Stimulated activated CD4-positive, alpha-beta T cell treated with anti-CD3 and anti-CD28 coated beads, Interleukin-4, amount 100 ng/mL, for 4 hours (primary cell): ENCODE measurements at places on chromosomes 12 and 14.

- no peak for DNase-seq
Observed at GRCh38 chr12:43761500-43761899, 2.7 kb downstream of the IRAK4 start.

DNA sequence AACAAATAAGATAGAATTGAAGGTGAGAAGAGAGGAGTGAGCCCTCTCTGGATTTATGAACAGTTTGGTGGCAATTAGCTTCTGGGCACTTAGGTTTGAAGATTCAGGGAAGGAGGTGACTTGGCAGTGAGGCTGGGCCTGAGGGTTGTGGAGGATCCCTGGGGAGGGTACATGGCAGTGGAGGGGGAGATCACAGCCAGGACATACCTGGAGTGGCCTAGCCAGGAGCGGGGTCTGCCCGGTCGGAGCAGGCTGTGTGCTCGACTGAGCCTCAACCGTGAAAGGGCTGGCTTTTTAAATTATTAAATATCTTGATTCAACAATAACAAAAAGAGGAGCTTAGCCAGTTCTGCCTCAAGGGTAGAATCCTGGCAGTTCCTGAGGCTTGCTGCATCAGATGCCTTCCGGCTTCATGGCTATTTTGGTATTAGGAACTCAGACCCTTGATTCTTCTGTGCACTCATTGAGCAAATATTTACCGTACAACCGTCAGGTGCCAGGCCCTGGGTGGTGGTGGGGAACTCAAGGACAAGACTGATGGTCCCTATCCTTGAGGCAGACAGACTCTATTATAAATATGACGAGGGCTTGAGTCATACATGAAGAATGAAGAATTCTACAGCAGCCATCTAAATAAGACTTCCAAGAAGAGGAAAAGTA lies 73.4 kb downstream of the SPTB start:
- no peak for DNase-seq

GRCh38 chr14:34794941-34795340 lies 80.2 kb downstream of the BAZ1A start:
- no peak for DNase-seq

GRCh38 chr12:116153983-116154382 lies 123.5 kb downstream of the MED13L start:
- DNase-seq = no peak

DNA sequence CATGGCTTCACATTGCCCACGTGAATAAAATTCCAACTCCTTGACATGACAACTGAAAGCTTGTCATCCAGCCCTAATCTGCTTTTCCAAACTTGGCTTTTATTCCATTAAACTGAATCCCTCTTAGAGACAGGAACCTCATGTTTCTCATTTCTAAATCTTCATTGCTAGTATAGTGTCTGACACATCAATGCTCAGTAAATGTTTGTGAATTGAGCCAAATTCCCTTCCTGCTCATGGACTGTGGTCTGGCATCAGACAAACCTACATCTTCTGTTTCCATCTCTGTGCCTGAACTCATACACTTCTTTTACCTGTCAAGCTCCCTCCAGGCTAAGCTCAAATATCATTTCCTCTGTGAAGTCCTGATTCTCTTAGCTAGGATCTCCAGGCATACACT lies 4.3 kb upstream of the FKBP11 start:
- DNase-seq = no peak

- no peak for DNase-seq
Observed at GRCh38 chr12:88855301-88855700, 275.0 kb upstream of the KITLG start.

- DNase-seq = peak; percentile 43
Observed at GRCh38 chr14:34713681-34714319, 593 bp downstream of the CFL2 start.

DNA sequence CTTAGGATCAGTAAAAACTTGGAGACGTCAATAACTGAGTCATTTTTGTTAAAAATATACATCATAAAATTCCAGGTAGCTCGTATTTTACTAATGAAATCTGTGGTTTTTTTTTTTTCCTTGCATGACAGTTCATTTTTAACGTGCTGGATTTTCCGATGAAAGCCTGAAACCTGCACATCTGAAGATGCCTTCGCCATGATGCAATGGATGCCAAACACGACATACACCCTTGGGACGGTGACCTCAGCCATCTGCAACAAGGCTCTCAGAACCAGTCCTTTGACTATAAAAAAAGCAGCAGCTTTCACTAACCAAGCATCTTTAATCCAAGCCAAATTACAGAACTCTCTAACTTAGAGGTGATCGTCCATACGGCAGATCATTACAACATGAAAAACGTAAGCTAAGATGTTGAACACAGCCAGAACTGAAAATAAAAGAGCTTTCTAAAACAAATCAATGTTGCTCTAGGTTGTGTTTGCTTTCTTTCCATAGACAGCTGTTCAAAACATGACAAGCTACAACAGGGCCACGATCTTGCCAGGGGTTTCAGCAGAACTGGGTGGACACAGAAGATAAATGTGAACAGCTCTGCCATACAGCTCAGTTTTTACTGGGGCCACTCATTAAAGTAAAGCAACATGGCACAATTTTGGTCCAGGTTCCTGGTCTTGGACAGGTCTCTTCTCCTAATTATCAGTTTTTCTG lies 7.8 kb downstream of the NIN start:
- no peak for DNase-seq

GRCh38 chr14:82490397-82490796 lies 956.7 kb upstream of the SEL1L start:
- DNase-seq = no peak

DNA sequence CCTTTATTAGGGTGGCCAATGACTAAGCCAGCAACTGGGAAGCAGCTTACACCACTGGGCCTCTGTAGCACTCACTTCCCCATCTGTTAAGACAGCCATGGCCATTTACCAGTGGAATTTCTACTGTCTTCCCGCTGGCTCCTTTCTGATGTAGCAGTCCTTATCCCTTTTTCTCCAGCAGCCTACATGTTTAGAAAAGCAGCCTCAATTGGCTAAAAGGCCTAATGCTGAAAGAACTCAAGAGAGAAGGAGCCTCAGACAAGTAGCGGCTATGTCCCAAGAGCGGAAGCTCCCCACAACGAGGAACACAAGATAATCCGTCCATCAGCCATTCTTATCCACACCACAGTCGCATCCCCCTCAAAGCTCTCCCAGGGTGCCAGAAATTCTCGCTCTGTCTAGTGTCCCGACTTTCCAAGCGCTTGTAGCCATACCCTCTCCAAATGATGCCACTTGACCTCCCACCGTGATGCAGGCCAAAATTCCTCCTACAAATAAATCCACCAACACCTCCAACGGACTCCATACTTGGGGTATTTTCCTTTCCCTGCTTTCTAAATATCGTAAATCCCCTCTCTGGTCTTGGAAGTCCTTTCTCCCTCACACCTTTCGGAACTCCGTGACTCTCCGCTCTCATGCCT lies 624 bp downstream of the M6PR start:
- no peak for DNase-seq

DNA sequence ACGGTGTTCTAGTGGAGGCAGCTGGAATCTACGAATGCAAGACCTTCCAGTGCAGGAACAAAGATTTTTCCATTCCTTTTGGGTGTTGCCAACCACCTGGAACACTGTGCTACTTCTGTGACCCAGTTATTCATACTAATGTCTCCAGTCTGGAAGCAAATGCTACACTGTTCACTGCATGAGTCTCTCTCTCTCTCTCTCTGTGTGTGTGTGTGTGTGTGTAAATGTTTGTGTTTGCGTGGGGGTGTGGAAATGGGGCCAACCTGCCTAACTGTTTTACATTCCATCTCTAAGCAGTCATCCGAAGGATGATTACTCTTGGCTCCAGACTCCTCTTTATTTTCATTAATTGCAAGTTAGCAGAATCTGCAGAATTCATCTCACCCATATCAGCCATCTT lies 29.9 kb upstream of the YBX3 start:
- no peak for DNase-seq

DNA sequence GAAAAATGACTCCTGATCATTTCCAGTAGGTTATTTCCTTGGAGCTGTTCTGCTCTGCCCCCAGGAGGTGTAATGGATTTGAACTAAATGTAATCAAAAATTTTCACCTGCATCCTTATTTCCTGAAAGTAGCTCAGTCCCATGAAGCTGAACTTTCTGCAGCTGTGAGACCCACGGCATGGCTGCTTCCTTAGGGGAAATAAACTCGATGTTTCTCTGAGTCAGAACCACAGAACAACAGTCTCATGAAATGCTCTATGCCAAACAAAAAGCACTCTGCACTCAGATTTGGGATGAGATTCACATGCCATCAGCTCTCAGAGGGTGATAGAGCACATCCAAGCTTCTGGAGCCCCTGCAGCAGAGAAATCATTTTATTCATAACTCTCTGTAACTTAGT lies 224.1 kb upstream of the PLEKHG7 start:
- DNase-seq = no peak

DNA sequence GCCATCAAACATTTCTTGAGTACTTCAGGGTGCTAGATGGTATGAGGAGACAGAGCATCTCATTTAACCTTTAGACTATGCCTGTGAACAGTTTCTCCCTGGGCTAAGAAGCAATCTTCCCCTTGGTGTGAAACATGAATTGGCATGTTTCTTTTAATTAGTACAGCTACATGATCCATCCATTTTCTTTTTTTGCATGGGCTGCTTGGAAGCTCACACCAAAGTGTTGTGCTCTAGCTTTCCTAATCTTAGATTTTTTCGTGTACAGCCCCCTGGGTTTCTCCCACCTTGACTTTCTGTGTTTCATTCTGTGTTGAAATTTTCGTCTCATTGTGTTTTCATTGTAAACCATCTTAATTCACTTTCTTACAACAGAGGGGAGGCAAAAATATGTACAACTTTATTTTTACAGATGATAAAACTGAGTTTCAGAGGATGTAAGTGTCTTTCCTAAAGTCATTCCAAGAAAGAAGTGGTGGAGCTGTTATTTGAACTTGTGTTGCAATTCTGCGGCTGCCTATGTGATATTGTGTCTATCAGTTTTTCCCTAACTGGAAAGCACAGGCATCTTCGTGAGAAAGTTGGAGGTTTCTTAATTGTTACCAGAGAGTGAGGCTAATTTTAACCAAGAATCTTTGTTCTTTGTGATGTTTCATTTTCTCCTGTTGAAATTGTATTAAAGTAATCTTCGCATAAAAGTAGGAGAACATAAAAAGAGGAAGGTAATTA lies 64.5 kb downstream of the DAAM1 start:
- no peak for DNase-seq
